ENCODE measurements at places on chromosomes 6 and 20. TPM values are rescaled to one million over a fixed set of nuclear protein-coding genes. Genes with fewer than 3 reads are reported as not detected.

ABRACL gene
- total RNA-seq = 39.9 TPM

SAMD3 gene
- total RNA-seq = 413 TPM

PSORS1C2 gene
- not detected for total RNA-seq

ACTL10 gene
- 0.80 TPM for total RNA-seq

CENPQ gene
- 3.2 TPM for total RNA-seq

GRCh38 chr6:88709819-88710246 is 253.6 kb downstream of the RNGTT start:
- H3K4me3 ChIP-seq = no peak overlapping the region
- H3K27me3 ChIP-seq = no peaks in the 10 kb centered on the region

GRCh38 chr6:116022841-116023445 is 37.7 kb downstream of the FRK start:
- H3K4me1 ChIP-seq = no peaks in the 10 kb centered on the region
- no peak overlapping the region for H3K27ac ChIP-seq
- H3K4me3 ChIP-seq = no peak overlapping the region
- DNase-seq = no peak
- H3K27me3 ChIP-seq = no peaks in the 10 kb centered on the region

DNA sequence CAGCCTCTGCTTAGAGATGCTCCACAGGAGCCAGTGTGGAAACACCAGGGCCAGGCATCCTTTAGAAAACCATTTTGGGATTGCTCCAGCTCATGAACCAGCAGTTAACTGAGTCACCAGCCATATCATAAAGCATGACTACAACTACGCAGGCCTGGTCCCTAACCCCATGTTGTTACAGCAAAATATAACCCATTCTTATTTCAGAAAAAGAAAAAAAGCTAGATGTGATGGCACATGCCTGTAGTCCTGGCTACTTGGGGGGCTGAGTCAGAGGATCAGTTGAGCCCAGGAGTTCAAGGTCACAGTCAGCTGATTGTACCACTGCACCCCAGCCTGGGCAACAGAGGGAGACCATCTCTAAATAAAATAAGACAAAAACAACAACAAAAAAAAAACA is 36.8 kb downstream of the C6orf15 start:
- H3K27ac ChIP-seq = no peak overlapping the region
- peaks cover 8% of the 10 kb centered on the region for H3K4me1 ChIP-seq
- no peak overlapping the region for H3K4me3 ChIP-seq
